Coronary artery (tissue), 2 donors: ENCODE measurements at places on chromosomes 3 and 15.

DNA sequence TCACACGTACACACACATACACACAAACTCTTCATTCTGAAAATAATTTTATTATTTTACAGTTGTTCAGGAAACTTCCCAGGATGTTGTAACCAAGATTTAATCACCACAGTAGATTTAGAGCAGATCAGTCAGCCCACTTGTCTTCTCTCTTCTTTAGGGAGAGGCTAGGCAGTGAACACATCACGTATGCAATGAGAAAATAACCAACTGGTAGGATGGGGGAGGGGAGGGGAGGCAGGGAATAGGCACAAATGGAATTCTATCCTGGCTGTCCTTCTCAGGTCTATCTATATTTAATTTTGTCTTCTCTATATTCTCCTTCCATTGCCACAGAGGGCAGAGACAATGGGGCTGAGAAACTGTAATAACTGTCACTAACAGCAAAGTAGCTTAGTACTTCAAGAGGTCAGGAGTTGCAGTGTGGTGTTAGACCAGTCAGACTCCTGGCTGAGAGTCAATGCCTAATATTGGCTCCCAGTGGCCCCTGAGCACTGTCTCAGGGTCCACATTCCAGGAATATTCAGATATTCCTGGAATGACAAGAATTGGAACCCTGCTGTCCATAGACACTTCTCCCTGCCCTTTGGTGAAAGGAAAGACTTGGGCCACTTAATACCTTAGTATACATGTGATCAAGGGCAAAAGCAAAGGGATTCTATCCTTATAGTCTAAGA lies 2.6 kb upstream of the HCLS1 start:
- no peak for DNase-seq

DNA sequence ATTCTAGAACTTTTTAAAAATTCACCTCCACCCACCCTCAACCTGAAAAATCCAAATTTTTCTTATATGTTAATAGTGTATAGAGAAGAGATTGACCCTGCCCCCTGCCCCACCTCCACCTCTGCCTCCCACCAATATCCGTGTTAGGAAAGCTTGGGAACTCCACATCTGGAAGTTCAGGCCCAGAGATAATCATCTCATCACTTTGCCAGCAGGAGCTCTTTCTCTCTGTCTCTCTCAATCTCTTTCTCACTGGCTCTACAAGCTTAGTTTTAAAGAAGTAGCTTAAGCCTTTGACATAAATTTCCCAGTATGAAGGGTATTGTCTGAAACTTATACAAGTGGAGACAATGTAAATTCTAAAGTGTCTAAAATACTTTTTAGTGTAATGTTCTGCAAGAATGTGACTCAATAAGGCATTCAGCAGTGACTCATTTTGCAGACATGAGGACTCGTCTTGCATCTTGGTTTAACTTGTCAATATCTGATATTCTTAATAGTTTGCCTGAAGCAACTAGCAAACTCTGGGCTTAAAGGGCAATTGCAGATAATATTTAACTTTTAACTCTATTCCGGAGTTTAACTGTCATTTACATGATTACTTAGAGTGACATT lies 299.8 kb upstream of the EPHA3 start:
- DNase-seq, result no peak

DNA sequence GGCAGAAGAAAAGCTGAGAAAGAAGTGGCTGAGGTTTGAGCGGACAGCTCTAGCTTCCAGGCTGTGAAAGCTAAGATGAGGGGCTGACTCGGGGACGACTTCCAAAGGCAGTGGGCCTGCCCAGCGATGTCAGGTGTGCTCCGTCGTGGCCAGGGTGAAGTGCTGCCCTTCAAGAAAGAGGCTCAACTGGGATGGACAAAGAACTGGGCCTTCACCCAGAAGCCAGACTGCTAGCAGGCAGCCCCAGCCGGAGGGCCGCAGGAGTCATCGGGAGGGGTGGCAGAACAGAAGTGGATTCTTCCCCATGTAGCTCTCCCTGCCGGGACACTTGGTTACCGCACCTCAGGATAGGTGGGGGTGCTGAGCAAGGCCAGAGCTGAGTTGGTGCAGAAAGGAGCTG lies 13.1 kb upstream of the SEC13 start:
- DNase-seq, result no peak

DNA sequence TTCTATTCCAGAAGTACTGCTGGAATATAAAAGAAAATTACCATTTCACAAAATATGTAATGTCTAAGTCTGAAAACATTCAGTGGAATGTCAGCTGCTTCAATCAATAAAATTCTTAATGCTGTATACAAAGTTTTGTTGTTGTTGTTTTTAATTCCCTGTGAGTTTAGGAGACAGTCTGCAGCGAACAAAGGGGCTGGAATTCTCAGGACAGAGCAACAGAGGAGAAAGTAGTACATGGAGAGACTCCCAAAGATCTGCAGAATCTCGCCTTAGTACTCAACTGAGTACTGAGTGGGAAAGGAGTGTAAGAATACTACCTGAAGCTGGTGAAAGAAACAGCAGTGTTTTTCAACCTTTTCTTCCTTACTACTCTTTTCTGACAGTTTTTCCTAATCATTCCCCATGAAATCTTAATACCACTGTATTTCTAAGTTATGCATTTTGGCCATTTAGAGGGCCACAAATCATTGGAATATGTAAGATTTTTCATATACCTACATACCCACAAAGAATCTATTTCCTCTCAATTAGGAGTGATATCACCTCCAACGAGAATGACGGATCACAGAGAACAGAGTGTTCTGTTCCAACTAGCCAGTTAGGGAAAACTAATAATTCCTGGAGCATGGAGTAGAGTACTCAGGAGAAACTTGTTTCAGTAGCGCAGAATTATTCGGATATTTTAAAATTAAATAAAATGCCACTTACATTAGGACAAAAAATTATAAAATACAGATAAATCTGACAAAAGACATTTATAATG lies 16.0 kb downstream of the ANKRD28 start:
- no peak for DNase-seq

DNA sequence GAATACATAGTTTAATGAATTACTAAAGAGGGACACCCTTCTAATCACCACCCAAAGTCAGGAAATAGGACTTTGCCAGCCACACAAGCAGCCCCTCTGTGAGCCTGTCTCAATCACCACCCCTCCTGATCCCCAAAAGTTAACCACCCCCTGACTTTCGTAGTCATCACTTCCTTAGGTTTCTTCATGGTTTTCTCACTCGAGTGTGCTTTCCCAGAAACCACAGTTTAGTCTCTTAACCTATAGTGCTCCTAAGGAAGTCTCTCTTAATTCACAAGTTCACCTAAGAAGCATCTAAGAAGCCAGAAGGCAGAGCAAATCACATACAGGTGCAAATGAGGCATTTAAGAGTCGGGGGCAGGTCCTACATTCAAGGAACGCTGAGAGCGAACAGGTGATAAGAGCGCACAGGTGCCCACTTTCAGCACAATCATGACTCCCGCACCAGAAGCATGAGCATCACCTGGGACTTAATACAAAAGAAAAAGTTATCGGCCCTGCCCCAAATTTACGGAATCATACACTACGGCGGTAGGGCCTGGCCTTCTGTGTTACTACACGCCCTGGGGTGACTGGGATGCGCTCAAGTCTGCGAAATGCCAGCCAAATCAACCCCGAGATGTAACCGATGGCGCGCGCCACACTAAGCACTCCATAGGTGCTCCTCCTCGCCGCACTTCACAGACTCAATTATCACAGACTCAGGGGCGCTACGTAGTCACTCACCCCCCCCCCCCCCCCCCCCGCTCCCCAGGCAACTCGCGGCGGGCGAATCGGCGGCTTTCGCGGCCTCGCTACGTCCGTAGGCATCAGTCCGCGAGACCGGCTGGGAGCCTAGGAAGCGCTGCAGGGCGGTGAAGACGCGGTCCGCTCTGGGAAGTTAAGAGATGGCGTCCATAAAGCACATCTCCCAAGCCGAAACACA lies 815 bp downstream of the ULK4 start:
- DNase-seq, result peak; percentile 78
